ENCODE measurements at places on chromosomes 1 and 21.

DNA sequence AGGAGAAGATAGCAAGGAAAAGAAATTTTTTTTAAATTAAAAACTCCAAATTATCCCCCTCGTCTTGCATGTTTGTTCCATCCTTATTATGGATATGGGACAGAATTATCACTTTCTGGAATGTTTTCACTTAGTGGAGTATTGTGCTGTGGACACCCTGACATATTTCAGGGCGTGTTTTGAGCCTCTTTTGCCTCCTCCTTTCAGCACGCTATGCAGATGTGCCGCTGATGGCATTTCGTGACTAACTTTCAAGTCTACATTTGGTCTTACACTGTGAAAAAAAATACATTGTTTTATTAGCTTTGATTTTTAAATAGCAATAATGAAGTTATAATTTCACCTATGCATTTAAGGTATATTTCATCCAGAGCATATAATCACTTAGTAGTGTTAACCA lies 738.7 kb downstream of the LTN1 start:
- no peaks in the 10 kb centered on the region for H3K4me1 ChIP-seq
- H3K27me3 ChIP-seq, result no peaks in the 10 kb centered on the region
- no peak overlapping the region for H3K4me3 ChIP-seq
- no peaks in the 10 kb centered on the region for H3K36me3 ChIP-seq

- H3K27me3 ChIP-seq, result no peaks in the 10 kb centered on the region
- H3K4me1 ChIP-seq, result no peaks in the 10 kb centered on the region
- DNase-seq, result no peak
- H3K36me3 ChIP-seq, result no peaks in the 10 kb centered on the region
- H3K27ac ChIP-seq, result no peak overlapping the region
These were observed 71.4 kb downstream of the DDR2 start for GRCh38 chr1:162703708-162704107.

- H3K27me3 ChIP-seq, result no peaks in the 10 kb centered on the region
- DNase-seq, result no peak
- H3K36me3 ChIP-seq, result no peaks in the 10 kb centered on the region
- no peak overlapping the region for H3K27ac ChIP-seq
- no peaks in the 10 kb centered on the region for H3K4me1 ChIP-seq
These were observed 19.6 kb upstream of the EYA3 start for GRCh38 chr1:28108001-28108400.

DNA sequence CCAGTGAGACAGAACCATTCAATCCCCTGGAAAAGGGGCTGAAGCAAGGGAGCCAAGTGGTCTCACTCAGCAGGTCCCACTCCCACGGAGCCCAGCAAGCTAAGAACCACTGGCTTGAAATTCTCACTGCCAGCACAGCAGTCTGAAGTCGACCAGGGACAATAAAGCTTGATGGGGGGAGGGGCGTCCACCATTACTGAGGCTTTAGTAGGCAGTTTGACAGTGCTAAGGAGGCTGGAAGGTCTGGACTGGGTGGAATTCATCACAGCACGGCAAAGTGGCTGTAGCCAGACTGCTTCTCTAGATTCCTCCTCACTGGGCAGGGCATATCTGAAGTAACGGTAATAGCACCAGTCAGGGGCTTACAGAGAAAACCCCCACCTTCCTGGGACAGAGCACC lies 105.4 kb upstream of the GORAB start:
- no peaks in the 10 kb centered on the region for H3K36me3 ChIP-seq
- H3K4me3 ChIP-seq, result no peak overlapping the region
- peak; percentile 44 for DNase-seq
- no peaks in the 10 kb centered on the region for H3K4me1 ChIP-seq
- H3K27me3 ChIP-seq, result no peaks in the 10 kb centered on the region

DNA sequence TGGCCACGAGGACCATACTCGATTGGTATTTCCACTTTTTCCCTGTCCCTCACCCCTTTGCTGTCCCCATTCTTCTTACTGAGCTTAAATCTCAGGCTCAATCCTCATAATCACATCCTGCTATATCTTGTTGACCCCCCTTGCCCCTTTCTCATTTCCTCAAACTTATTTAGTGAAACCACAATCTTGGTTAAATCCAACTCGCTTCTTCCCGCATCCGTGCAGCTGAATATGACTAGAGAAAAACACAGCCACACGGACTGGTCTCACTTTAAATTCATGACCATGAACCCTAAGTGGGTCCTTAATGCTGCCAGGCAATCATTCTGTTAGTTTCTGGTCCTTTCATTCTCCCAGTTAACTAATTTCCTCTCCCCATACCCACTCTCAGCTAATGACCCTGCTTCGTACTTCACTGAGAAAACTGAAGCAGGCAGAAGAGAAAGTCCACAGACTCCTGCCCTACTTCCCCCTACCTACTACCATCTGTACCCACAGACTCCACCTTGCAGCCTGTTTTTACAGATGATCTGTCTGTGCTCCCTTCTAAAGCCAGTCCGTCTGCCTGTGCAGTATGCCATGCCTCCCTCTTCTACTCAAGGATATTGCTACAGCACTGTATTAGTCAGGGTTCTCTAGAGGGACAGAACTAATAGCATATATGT lies 96.8 kb upstream of the LMO4 start:
- DNase-seq, result no peak
- H3K4me3 ChIP-seq, result no peak overlapping the region
- H3K36me3 ChIP-seq, result no peaks in the 10 kb centered on the region
- no peaks in the 10 kb centered on the region for H3K27me3 ChIP-seq

GRCh38 chr1:182092336-182092735 lies 30.8 kb upstream of the ZNF648 start:
- DNase-seq, result no peak

- no peak overlapping the region for H3K4me3 ChIP-seq
- H3K36me3 ChIP-seq, result no peaks in the 10 kb centered on the region
- no peak for DNase-seq
- H3K27me3 ChIP-seq, result no peaks in the 10 kb centered on the region
These were observed 113.4 kb downstream of the MATN1 start for GRCh38 chr1:30609999-30610345.

DNA sequence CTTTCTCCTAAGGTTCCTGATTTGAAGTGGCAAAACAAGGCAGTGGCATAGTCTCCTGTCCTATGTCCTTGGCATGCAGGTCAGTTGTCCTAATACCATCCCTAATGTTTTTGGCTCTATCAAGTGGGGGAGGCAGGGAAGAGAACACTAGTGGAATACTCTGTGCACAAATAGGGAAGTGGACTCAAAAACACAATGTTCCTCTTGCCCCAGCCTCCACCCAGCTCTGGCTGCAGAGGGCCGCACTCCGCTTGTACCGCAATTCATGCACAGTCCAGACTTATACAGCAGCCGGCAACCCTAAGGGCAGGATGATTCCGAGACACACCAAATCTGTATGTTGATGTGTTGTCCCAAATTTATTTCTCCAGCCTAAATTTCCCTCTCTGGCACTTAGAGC lies 14.5 kb downstream of the PLEKHO1 start:
- no peak overlapping the region for H3K4me3 ChIP-seq
- DNase-seq, result no peak
- peaks cover 21% of the 10 kb centered on the region for H3K4me1 ChIP-seq
- H3K27me3 ChIP-seq, result no peaks in the 10 kb centered on the region
- 0 out of 2 replicates have a peak overlapping the region, but pooled peaks have one; percentile 98 for H3K27ac ChIP-seq
- H3K36me3 ChIP-seq, result peaks cover 6% of the 10 kb centered on the region

Data from H1 (cell line).